ENCODE measurements at places on chromosomes 11 and 22.

GRCh38 chr11:76152086-76152681 is 54.1 kb downstream of the WNT11 start:
- DNase-seq = peak; percentile 60

GRCh38 chr11:57073128-57073527 is 84.4 kb downstream of the OR5AK2 start:
- no peak for DNase-seq

GRCh38 chr11:104124979-104125378 is 39.0 kb downstream of the PDGFD start:
- no peak for DNase-seq

DNA sequence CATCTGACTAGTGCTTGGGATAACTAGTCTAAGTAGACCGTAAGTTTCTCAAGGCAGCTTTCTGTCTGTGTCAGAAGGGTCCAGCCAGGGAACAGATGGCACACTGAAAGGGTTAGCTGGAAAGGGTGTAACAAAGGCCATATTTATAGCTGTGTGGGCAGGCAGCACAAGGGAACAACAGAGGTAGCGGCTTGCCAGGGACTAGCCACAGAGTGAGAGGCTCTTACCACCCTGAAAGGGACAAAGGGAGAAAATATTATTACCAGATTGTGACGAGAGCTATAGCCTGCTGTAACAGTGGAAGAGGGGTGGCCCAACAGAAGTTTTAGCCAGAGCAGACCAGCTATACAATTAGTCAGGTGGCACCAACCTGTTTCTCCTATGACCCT is 129.4 kb downstream of the CCDC34 start:
- DNase-seq = no peak

GRCh38 chr22:41261541-41262249 is 21.0 kb upstream of the CHADL start:
- no peak for DNase-seq

DNA sequence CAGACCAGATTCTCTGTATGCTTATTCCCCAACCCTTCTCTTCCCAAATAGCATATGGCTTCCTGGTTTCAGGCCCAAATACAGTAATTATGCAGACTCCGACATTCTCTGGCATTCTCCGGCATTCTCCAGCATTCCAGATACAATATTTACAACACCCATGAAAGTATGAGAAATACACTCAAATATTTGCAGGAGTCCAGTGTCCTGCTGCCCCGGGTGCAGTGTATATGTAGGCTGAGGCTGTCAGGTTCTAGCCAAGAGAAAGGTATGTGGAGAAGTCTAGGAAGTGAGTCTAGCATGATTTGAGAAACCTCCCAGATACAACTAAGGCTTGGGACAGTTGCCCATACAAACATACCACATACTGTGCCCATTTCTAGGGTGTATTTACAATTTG is 160.7 kb downstream of the SOX6 start:
- DNase-seq = no peak

DNA sequence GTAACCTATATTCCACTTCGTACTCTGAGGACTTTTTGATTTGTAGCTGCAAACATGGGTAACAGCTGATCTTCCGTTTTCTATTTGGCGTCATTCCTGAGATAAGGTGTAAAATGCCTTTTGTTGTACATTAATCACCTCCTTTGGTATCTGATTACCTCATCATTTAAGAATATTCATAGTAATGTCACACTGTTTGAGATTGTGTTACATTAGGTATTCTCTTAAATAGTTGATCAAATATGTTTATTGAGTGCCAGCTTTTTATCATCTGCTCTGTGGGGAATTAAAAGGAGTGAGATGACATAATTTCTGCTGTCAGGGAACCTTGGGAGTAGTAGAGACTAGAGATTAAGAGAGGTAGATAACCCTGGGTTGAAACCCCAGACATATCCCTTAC is 5.9 kb downstream of the NCAM1 start:
- DNase-seq = no peak

DNA sequence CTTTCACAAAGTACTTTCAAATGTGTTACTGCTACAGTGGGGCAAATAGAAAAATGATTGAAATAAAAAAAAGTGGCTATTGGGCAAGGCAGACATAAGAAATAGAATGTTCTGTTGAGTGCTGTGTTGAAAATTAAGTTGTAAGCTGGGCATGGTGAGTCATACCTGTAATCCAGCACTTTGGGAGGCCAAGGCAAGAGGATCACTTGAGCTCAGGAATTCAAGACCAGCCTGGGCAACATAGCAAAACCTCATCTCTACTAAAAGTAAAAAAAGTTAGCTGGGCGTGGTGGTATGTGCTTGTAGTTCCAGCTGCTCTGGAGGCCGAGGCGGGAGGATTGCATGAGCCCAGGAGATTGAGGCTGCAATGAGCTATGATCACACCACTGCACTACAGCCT is 26.9 kb upstream of the LDHA start:
- DNase-seq = no peak

GRCh38 chr22:32745251-32745995 is 56.1 kb upstream of the TIMP3 start:
- no peak for DNase-seq

DNA sequence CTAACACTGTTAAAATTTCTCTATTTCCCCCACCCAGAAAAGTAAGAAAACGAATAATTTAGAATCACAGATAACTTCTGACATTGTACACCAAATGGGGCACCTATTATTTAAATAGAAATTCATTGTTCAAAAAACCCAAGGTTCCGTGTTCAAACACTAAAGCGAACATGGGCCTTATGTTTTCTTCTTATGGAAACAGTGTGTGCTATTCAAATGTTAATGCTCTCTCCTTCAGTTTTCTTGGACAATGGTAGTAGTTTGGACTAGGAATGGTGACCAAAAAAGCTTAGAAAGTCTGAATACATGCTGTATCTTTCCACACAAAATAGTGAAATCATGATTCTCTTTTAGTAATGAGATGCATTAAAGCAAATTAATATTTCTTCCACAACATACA is 33.7 kb downstream of the VSIG10L2 start:
- no peak for DNase-seq

Measured in T-helper 1 cell (primary cell).